ENCODE measurements at places on chromosomes 3 and 15.

GRCh38 chr3:157065201-157065600 is 94.7 kb downstream of the CCNL1 start:
- DNase-seq, result no peak

- DNase-seq, result no peak
Observed at GRCh38 chr15:85500729-85501128, 120.3 kb downstream of the AKAP13 start.

DNA sequence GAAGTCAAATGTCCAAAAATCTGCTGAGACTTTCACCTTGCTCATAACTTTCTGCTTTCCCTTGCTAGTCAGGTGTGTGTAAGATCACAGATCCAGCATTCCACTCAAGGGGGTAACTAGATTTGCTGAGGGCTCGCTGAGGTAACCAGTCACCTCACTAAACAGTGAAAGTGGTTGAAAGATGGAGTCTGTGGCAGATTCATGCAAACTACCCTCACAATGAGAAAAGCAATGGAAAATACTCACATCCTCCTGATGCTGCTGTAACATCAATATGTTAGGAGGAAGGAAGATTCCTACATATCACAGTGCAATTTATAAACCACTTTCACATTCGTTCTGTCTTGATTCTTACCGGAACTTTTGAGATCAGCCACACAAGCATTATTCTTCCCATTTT is 174.3 kb upstream of the BCL6 start:
- DNase-seq, result no peak

GRCh38 chr3:7733933-7734332 is 767.7 kb upstream of the LMCD1 start:
- DNase-seq, result no peak

DNA sequence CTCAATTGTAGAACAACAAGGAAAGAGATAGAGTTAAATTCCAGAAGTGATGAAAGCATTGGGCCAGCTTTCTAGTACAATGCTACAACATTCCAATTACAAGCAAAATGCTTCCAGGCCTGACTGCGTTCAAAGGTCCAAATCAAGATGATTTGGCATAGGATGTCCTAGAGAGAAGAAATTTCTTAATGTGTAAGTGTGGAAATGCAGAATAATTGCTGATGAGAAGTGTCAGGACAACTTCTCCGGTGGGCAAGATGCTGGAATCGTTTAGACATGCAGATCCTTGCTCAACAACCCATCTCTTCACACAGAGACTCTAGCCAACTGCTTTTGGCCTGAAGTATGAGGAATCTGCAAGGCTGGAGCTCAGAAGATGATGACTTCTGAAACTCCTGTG is 71.1 kb upstream of the PDZRN3 start:
- DNase-seq, result no peak

GRCh38 chr3:97880267-97880666 is 58.5 kb downstream of the CRYBG3 start:
- no peak for DNase-seq

Measured in stimulated activated CD4-positive, alpha-beta T cell treated with anti-CD3 and anti-CD28 coated beads, TNF-alpha, amount 100 ng/mL, for 4 hours (primary cell).